ENCODE measurements at places on chromosomes 5 and 9.
A peak's percentile ranks its signal among the peaks of the same experiment; 100 is the strongest.

DNA sequence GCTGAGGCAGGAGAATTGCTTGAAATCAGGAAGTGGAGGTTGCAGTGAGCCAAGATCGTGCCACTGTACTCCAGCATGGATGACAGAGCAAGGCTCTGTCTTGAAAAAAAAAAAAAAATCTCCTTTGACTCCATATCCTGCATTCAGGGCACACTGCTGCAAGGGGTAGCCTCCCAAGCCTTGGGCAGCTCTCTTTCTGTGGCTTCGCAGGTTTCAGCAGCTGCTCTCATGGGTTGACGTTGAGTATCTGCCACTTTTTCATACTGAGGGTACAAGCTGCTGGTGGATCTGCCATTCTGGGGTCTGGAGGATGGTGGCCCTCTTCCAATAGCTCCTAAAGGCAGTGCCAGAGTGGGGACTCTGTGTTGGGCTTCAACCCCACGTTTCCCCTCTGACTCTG, 2198.1 kb upstream of the WWC1 start:
- DNase-seq = no peak

- no peak for DNase-seq
Observed at GRCh38 chr9:90974016-90974415, 172.4 kb downstream of the SYK start.

GRCh38 chr5:123371575-123372179, 51.5 kb downstream of the CEP120 start:
- peak; percentile 22 for DNase-seq

DNA sequence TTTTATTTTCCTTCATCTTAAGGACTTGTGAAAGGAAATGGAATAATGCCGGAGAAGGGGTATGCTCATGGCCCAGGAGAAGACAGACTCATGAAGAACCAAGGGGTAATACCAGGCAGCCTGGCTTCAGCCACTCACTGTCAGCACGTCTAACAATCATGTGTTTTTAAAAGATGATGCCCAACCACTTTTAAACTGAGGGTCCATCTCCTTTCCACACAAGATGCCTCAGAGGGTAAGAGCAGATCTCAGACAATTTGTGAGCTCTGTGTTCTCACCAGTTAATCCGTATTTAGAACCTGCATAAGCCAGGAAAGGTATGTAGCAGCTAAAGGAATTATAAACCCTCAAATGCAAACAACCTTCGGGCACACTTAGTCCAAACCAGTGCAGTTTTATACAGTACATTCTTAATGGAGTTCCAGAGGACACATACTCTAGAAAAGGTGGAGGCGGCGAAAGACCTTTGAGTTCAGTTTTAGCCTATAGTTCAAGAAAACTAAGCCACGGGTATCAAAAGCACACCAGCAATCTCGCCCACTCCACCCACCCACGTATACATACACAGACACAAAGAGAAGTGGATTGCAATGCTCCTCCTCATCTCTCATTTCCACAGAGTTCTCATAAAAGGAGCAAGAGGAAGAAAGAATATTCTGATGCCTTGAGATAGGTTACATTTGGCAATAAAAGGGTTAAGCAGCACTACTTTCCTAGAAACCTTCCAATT, 2.6 kb downstream of the DIAPH1 start:
- no peak for DNase-seq

- no peak for DNase-seq
Observed at GRCh38 chr9:124267271-124267807, 9.6 kb downstream of the NEK6 start.

DNA sequence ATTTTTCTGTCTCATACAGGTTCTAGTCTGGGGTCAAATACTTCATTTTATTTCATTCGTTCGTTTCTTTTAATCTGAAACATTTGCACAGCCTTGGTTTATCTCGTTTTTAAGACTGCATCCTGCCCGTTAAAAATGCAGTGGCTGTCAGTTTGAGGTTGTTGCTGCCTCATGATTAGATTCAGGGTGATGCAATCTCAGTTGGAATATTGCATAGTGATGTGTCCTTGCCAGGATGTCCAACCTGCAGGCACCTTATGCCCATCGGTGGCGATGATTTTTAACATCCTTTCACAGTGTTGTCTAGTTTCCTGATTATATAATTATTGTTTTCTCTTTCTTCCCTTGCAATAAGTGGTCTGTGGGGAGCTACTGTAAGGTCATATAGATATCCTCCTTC, 45.1 kb downstream of the SH3GL2 start:
- DNase-seq = no peak

GRCh38 chr5:40909723-40910122, 426 bp downstream of the C7 start:
- DNase-seq = no peak

DNA sequence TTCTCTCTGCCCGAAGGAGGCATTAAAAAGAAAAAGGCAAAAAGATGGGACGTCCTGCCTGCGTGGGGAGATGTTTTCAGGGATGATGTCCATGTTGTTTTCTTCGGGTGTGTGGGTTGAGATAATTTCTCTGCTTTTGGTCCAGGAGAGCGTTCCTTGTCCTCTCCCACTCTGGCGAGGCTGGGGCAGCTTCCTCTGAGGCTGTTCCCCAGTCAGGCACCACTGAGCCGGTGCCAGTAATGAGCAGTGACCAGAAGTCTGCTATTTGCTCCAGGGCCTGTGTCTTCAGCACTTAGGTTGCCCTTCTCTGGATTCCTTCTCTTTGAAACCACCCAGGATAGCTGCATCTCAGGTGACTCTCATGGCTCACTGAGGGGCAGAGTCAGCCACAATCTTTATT, 71.5 kb downstream of the ACER2 start:
- no peak for DNase-seq

- no peak for DNase-seq
Observed at GRCh38 chr5:93587597-93588351, 4.8 kb downstream of the NR2F1 start.

DNA sequence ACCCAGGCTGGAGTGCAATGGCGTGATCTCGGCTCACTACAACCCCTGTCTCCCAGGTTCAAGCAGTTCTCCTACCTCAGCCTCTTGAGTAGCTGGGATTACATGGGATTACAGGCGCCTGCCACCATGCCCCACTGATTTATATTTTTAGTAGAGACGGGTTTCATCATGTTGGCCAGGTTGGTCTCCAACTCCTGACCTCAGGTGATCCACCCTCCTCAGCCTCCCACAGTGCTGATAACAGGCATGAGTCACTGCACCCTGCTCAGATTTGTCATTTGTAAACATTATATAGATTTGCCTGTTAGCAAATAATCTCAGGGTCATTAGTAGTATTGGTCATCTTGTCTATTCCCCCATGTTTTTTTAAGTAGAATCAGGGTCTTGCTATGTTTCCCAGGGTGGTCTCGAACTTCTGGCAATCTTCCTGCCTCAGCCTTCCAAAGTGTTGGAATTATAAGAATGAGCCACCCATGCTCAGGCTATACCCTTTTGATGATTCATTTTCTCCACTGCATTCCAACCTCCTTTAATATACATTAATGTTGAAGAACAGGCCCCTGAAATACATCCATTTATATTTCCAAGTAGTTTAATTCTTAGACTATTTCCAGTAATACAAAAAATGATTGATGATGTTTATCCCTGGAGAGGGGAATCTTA, 17.3 kb downstream of the CENPH start:
- no peak for DNase-seq

- no peak for DNase-seq
Observed at GRCh38 chr5:135048286-135048685, 14.3 kb upstream of the PITX1 start.

GRCh38 chr9:129174724-129175514, 3.1 kb downstream of the IER5L start:
- peak; percentile 16 for DNase-seq

DNA sequence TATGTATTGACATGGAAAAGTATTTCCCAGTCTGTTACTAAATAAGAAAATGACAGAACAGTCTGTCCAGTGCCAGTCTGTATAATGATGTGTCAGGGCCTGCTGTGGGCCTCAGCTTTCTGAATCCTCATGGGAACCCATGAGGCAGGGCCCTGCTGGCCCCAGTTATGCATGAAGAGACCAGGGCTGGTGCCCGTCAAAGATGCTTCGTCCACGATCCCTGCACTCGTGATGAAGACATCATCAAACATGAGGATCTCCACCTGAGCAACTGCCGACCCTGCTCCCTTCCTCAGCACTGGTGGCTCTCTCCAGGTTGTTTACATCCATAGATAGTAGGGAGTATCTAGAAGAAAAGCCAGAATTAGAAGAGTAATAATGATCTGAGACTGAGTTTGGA, 52.5 kb downstream of the ICE1 start:
- no peak for DNase-seq

DNA sequence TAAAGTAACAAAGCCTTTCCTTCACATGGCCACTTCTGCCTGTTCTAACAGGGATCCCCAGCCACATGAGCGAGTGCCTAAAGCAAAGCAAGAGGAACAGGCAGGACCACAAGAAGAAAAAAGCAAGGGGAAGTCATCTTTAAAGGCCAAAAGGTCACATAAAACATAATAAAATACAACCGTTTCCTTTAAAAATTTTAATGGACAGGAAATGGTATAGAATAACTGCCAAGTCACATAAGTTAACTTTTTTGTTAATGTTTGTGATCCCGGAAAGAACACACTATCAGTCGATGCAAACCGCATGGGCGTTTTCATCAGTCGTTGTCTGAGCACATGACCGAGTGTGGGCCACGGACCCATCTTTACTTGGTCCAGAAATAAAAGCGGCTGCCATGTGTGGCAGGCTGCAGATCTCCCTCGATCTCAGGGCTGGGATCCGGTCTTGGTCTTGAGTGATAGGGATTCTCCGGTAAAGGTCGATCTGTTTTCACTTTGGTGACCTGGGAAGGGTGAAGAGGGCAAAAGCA, 15.6 kb downstream of the NDUFA8 start:
- DNase-seq = no peak

DNA sequence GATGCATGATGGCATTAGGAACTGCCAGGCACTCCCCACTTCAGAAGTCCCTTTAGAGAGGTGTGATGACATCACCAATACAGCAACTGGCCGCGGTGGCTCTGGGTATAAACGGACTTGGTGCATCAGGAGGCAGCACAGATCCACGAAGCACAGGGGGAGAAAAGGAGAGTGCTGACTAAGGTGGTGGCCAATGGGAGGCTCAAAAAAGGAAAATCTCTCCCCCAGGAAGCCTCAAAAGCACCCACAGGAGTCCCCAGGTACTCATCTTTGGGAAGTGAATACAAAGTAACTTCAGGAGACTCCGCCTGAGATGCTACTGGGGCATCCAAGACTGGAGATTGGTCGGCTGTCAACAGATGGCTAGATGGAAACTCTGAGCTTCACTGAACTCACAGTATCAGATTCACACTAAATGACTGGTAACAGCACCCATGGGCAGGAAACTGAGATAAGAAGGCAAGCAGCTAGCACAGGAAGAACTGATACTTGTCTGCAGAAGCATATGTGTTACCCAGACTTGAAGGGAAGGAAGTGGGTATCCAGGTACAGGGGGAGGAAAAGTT, 7.6 kb downstream of the TTC39B start:
- DNase-seq = peak; percentile 84

DNA sequence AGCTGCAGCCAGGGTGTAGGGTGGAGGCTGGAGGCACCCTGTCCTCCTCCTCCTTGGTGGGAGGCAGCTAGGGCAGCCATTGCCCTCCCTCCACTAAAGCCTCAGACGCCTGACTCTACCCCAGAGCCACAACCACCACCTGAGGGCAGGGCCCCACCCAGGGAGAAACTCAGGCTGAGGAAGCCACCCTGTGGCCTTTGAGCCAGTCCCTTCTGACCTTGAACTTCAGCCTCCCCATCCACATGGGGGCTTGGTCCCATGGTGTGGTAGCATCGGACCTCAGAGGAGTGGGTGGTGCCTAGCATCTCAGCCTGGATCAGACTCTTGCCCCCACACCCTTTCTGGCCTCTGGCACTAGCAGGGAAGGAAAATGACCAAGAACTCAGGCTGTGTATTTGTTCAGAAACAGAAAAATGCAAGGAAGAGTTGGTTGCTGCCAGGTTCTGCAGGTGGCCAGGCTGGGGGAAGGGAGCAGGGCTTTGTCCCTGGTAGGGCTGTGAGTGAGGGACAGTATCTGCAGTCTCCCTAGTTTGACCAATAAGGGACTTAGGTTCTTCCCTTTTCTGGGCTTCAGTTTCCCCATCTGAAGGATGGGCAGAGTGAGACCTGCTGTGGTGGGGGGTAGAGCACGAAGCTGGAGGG, 3.2 kb downstream of the DAB2IP start:
- no peak for DNase-seq

GRCh38 chr9:104227108-104227507, 133.0 kb downstream of the SMC2 start:
- DNase-seq = no peak

GRCh38 chr5:116479776-116480675, 94.6 kb downstream of the SEMA6A start:
- DNase-seq = no peak

DNA sequence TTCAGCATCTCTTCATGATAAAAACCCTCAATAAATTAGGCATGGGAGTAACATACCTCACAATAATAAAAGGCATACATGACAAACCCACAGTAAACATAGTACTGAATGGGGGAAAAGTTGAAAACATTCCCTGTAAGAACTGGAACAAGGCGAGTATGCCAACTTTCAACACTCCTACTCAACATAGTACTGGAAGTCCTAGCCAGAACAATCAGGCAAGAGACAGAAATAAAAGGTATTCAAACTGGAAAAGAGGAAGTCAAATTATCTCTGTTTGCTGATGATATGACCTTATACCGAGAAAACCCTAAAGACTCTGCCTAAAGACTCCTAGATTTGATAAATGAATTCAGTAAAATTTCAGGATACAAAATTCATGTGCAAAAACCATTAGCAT, 167.6 kb downstream of the TMEM38B start:
- DNase-seq = no peak

- DNase-seq = no peak
Observed at GRCh38 chr9:123093141-123093540, 59.7 kb downstream of the GPR21 start.

DNA sequence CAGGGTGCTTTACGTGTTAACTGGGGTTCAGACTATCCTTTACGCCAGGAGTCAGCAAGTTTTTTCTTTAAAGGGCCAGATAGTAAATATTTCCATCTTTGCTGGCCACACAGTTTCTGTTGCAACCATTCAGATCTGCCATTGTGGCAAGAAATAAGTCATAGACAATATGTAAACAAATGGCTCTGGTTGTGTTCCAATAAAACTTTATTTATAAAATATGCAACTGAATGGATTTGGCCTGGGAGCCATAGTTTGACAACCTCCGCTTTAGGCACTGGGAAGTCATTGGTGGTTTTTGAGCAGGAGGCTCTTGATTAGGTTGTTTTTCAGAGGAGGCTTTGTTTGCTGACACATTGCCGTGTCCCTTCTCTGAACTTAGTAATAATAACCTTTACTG, 90.7 kb downstream of the INSYN2B start:
- no peak for DNase-seq

GRCh38 chr5:138339091-138339456, 1.0 kb downstream of the FAM53C start:
- no peak for DNase-seq

GRCh38 chr5:159073026-159073425, 26.7 kb downstream of the EBF1 start:
- no peak for DNase-seq

GRCh38 chr9:130765137-130766020, 69.7 kb upstream of the ABL1 start:
- DNase-seq = no peak

DNA sequence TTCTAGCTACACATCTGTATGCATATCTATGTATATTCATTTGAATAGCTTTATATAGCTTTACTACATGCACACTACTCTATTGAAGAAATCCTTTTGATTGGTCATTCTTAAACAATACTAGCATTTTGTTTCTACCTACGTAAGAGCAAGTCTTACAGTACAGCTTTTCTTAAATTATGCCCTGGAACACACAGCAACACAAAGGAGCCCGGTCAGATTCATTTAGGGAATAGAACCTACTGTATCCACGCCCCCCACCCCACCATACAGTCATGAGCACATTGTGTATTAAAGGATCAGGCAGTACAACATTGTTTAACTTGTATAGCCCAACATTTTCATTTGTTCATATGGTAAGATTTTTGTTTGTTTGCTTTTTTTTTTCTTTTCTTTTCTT, 162.8 kb downstream of the GIN1 start:
- DNase-seq = no peak
